ENCODE measurements at places on chromosomes 2 and 18.

- DNase-seq: peak; percentile 56
Measured at GRCh38 chr2:172106108-172106961, 3.6 kb upstream of the DLX2 start.

DNA sequence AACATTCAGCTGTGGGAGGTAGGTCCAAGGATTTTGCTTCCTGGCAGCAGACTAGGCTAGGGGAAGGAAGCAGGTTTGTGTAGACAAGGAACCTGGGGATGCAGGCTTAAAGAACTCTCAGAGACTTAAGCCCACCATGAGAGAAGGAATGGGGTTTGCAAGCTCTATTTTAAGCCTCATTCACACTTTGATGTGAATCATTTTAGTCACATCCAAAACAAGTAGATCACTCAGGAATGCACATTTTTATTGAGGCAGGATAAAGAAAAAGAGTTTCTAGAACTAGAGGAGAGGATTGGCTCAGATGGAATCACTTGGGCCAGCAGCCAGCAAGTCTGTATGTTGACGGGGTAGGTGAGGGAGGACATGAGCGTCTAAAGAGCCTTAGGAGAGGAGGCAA is 3.3 kb upstream of the NAPG start:
- no peak for DNase-seq

- no peak for DNase-seq
Measured at GRCh38 chr2:6008726-6009125, 316.5 kb downstream of the SOX11 start.

GRCh38 chr2:62884514-62884913 is 166.1 kb upstream of the OTX1 start:
- no peak for DNase-seq

- no peak for DNase-seq
Measured at GRCh38 chr18:70376914-70377258, 88.0 kb downstream of the SOCS6 start.

- no peak for DNase-seq
Measured at GRCh38 chr18:65329010-65329409, 421.8 kb upstream of the CDH7 start.

- no peak for DNase-seq
Measured at GRCh38 chr2:66840321-66841002, 405.5 kb downstream of the MEIS1 start.

- DNase-seq: peak; percentile 13
Measured at GRCh38 chr2:181310967-181311366, 146.2 kb upstream of the ITGA4 start.

- no peak for DNase-seq
Measured at GRCh38 chr2:210568108-210568507, 11.7 kb downstream of the CPS1 start.

- DNase-seq: no peak
Measured at GRCh38 chr2:121888189-121888557, 132.7 kb downstream of the TSN start.

GRCh38 chr2:165420231-165420630 is 49.3 kb upstream of the CSRNP3 start:
- no peak for DNase-seq

DNA sequence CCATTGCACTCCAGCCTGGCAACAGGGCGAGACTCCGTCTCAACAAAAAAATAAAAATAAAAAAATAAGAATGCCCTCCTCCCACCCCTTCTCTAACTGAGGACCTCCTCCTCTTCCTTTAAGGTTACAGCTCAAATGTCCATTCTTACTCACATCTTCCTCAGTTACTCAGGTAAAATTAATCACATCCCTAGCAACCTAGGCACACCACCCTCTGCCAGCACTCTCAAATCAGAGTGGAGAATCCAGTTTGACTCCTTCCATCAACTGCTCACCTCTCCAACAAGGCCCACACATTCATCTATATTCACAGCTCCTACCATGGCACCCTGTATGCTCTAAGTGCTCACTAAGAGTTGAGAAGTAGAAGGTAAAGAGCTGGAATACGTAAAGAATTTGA is 254.3 kb downstream of the ZEB2 start:
- DNase-seq: no peak

GRCh38 chr2:190607657-190608357 is 41.1 kb upstream of the NAB1 start:
- DNase-seq: no peak

DNA sequence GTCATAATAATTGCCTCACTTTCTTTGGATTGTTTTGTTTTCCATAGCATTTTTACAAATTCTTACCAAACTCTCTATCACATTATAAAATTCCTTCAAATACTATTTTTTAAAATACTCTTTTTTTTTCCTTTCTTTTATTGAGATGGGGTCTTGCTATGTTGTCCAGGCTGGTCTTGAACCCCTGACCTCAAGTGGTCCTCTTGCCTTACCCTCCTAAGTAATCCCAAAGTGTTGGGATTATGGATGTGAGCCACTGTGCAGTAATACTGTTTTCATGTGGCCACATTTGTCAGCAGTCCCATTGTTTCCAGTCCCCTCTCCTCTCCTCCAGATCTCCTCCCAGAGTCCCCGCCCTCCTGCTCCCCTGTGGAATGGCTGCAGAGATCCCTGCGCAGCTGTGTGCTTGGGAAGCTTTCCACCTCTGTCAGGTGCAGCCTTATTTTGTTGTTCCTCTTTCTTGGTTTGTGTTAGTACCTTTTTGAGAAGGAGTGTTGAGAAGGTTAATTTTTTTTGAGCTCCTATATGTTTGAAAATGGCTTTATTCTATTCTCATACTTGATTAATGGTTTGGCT is 227.3 kb downstream of the LOXHD1 start:
- DNase-seq: no peak

DNA sequence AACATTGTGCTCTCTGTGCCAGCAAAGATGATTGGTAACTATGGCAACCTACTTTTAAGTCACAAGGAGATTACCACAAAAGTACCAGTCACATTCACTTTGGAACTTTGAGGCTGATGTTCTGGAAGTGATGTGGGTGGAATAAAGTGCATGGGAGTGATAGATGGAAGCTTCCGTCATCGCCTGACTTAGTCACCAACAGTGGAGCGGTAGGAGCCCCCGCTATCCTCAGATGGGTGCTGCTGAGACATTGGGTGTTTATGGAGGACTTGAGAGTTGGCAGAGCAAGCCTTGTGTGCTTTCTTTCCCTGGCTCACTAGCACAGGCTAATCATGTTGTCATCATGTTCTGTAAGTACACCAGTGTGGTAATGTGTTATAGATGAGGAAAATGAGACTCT is 4.6 kb downstream of the PPP1R7 start:
- no peak for DNase-seq

- DNase-seq: peak; percentile 60
Measured at GRCh38 chr2:147449323-147449991, 395.4 kb upstream of the ACVR2A start.

- peak; percentile 22 for DNase-seq
Measured at GRCh38 chr2:181197140-181197760, 216.8 kb downstream of the UBE2E3 start.

DNA sequence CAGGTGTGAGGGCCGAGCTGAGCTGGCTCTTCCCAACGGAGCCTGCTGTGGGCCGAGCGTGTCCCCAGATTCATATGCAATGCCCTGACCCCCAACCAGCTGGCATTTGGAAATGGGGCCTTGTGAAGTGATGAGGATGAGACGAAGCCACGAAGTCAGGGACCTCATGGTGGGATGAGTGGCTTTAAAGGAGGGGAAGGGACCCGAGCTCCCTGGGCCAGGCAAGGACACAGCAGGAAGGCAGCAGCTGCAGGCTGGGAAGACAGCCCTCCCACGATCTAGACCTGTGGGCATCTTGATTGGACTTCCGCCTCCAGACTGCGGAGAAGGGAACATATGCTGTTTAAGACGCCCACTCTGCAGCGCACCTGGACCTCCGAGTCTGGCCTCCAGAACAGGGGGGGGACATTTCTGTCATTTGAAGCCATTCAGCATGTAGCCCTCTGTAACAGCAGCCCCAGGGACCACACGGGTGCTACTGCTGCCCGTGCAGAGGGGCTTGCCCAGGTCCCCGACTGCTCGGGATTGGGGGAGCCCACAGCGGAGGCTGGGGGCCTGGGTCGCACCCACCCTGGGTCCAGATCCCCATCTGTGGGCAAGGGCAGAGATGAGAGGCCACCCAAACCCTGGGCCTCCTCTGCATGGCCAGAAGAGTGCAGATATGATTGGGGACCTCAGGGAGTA is 27.2 kb downstream of the KIF1A start:
- DNase-seq: no peak

- no peak for DNase-seq
Measured at GRCh38 chr2:55088400-55088799, 38.1 kb upstream of the RTN4 start.

DNA sequence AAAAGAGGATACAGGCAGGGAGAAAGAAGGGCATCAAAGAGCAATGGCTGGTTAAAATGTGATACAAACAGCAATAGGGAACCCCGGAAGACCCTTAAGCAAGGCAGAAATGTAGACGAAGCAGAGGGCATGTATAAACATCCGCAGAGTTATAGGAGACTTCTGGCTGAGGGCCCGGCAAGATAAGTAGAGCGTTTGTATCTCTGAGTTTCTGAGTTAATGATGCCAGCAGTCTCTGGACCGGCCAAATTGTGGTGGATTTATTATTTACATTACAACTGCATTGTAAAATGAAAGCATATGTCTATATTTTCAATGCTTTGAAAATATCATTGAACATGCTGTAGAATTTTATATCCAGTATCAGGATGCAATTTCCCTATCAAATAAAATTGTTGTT is 148.0 kb upstream of the KCTD1 start:
- no peak for DNase-seq

- DNase-seq: no peak
Measured at GRCh38 chr2:152644189-152644873, 72.9 kb downstream of the PRPF40A start.

DNA sequence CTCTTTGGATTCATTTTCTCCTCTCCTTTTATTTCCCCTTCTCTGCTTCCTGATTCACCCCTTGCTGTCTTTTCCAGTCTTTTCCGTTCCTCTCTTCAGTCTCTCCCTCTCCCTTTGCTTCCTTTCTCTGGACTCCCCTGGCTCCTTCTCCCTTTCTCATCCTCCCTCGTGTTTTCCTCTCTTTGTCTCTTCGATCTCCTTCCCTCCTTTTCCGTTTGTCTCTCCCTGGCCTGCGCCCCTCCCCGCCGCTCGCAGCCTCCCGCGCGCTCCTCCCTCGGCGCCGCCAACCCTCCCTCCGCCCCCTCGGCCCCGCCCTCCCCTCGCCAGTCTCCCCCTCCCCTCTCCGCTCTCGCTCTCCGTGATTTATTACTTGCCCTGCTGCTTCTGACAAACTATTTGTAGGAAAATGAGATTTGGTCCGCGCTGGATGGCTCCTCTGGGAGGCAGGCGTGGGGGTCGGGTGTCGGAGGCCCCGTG is 46.0 kb upstream of the PAX8 start:
- peak; percentile 16 for DNase-seq

DNA sequence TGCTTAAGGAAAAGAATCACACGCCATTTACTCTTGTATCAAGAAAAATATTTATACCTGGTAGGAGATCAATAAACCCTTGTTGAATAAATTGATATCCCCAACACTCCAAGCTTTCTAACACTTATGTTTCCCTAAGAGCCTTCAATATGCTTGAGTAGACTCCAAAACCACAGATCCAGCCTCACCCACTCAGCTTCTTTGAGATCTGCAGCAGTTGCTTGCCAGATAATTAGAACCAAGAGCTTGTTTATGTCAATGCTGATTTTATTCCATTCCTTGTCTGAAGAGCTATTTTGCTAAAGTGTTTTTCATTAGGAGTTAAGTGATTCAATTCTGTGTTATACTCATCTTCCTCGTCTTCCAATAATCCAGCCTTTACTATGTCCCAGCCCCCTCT is 26.3 kb upstream of the CRIM1 start:
- no peak for DNase-seq

DNA sequence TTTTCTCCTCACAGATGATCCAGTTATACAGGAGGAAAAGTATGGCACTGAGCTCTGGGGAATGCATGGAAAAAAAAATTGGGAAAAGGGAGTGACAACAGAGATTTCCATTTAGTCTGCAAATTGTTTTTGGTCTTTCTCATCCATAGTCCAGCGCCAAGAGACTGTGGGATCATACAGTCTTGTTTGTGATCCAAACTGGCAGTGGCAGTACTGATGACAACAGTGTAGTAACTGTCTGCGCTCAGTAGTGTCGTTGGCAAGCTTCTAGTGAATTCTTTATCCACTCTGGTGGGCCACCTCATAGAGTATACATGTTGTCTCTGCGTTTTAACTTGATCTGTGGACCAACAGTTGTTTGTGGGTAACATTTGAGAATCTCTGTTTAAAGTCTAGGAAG is 37.9 kb downstream of the GALNT1 start:
- no peak for DNase-seq

DNA sequence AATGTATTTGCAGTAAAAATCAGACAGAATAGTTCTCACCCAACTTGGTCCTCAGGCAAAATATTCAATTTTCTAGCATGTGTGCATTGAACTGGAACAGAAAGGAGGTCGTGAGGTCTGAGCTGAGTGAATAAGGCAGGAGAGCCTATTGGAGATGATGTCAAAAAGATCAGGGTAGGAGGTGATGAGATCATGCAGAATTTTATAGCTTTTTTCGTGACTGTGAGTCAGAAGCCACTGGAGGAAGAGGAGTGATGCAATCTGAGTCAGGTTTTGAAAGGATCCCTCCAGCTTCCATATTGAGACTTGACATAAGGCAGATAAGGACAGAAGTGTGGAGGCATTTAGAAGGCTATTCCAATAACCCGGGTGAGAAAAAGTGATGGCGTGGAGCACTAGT is 299.5 kb upstream of the SOX11 start:
- no peak for DNase-seq

DNA sequence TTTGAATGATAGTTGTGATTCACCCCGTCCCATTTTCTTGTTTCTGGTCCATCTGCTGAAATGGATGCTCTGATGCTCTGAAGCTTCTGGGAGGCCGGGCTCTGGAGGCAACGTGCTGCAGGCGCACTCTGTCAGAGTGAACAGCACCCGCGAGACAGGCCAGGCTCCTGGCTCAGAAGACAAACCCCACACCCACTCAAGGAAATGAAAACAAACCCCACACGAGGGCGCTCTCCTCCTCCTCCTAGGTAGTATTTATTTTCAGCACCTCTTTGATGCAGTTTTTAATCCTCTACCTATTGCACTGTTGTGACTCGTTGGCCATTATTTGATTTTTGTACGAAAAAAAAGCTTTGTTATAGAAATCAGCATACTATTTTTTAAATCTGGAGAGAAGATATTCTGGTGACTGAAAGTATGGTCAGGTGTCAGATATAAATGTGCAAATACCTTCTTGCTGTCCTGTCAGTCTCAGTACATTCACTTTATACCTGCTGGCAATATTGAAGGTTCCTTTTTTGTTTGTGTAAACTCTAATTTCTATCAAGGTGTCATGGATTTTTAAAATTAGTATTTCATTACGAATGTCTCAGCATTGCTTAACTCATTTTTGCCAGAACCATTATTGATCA is 10.3 kb upstream of the CHST10 start:
- peak; percentile 56 for DNase-seq

- peak; percentile 85 for DNase-seq
Measured at GRCh38 chr18:23071285-23071684, 64.0 kb upstream of the CABLES1 start.

- DNase-seq: no peak
Measured at GRCh38 chr2:178265851-178266250, 71.5 kb downstream of the OSBPL6 start.

All from CD4-positive, alpha-beta T cell treated with Interleukin-12 subunit alpha and Interleukin-12 subunit beta, for 1 hour (primary cell).